ENCODE measurements at places on chromosomes 3 and 15.

GRCh38 chr3:179615458-179616173 lies 11.0 kb downstream of the NDUFB5 start:
- no peak for DNase-seq

GRCh38 chr15:97101572-97101971 lies 771.1 kb downstream of the NR2F2 start:
- DNase-seq, result no peak

- no peak for DNase-seq
These were observed 119.6 kb downstream of the ASB7 start for GRCh38 chr15:100721758-100722550.

- DNase-seq, result no peak
These were observed 13.1 kb upstream of the ETV5 start for GRCh38 chr3:186121968-186122367.

DNA sequence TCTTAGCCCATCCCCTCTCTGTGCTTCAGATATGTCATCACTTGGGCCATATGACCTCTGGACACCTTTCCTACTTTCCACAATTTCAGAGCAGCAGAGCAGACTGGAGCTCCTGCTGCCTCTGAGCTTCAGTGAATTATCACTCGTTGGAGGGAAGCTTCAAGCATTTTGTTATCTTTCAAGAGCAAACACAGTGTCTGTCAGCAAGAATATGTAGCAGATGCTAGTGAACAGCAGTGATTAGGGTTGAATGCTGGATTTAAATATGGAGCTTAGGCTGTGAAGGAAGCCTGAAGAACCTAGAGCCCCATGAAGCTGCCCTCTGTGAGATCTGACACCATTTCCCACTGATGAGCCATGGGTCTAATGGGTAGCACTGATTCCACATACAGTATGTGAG lies 115.4 kb downstream of the UBE3A start:
- DNase-seq, result no peak

GRCh38 chr3:9347081-9347480 lies 15.8 kb upstream of the THUMPD3 start:
- no peak for DNase-seq

GRCh38 chr15:89458440-89458839 lies 37.9 kb downstream of the RHCG start:
- no peak for DNase-seq

DNA sequence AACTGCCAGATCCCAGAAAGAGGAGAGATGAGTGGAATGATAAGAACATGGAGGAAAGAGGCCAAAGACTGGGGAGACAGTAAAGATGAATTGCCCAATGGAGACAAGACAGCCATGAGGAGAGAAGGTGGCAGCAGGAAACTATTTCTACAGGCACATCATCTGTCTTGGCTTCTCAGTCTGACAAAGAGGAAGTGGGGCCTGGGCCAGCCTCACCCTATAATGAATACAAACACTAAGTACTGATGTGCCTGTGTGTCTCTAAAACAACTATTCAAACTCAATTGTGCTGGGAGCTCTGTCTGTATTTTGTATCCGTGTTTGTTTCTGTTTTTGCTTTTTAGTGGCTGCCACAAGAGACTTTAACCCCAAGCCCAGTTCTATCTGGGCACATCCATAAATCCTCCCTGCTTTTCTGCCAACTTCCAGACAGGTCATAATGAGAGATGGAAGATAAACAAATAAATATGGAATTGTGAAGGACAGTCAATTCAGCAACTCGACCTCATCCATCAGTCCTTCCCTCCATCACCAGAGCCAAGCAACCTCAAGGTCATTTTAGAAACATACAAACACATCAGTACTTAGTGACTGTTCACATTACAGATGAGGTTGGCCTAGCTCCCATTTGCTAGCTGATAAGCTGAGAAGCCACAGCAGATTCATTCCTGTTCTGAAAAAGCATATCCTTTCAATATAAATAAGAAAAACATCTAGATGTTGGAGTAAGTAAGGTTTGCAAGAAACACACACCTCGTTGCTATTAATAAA lies 116.7 kb downstream of the CADPS start:
- no peak for DNase-seq

DNA sequence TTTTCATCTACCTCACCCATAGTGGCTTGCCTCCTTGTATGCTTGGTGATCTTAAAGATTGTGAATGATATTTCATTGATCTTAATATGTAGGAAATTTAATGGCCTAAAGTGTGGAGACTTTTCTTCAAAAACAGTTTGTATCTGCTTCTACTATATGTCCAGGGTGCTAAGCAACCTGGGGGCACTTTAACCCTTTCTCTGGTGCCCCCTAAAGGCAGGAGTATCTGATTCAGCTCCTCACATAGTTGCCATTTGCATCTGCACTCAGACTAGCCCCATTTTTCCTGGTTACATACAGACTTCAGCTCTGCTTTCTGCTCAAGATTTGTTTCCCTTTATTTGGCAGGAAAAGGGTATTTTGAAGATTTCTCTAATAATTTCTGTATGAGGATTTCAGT lies 5.2 kb upstream of the PFN2 start:
- no peak for DNase-seq

DNA sequence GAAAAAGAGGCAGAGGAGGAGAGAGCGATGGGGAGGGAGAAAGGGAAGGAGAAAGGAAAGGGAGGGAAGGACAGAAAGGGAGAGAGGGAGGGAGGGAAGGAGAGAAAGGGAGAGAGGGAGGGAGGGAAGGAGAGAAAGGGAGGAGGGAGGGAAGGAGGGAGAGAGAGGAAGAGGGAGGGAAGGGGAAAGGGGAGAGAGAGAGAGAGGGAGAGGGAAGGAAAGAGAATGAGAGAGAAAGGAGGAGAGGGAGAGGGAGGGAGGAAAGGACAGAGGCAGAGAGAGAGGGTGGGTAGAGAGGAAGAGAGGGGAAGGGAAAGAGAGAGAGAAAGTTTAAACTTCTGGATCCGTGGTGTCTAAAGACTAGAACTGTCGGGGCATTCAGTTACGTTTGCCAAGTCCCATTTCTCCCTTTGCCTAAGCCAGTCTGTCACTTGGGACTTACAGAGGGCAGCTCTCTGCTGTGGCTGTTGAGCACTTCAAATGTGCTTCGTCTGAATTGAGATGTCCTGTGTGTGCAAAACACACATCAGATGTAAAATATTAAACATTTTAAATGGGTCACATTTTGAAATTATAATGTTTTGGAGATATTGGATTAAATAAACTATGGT lies 62.6 kb downstream of the PLXNA1 start:
- DNase-seq, result no peak

DNA sequence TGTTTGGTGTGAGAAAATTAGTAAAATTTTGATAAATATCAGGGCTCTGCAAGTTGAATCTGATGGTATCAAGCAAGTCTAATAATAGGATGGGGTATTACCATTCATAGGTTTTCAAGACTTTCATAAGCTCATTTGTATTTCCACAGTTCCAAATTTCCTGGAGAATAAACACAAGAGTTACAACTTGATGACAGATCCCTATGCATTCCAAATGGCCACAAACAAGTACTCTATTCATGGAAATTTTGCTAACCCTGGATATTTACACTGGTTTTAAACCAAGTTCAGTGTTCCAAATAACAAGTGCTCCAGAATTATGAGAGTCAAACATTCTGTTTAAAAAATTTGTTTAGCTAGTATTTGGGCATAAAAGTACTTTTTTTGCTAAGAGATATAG lies 75.0 kb upstream of the CNTN6 start:
- DNase-seq, result no peak

- no peak for DNase-seq
These were observed 16.3 kb downstream of the VPS39 start for GRCh38 chr15:42191610-42192346.

GRCh38 chr3:164267053-164267452 lies 811.2 kb downstream of the SI start:
- no peak for DNase-seq

DNA sequence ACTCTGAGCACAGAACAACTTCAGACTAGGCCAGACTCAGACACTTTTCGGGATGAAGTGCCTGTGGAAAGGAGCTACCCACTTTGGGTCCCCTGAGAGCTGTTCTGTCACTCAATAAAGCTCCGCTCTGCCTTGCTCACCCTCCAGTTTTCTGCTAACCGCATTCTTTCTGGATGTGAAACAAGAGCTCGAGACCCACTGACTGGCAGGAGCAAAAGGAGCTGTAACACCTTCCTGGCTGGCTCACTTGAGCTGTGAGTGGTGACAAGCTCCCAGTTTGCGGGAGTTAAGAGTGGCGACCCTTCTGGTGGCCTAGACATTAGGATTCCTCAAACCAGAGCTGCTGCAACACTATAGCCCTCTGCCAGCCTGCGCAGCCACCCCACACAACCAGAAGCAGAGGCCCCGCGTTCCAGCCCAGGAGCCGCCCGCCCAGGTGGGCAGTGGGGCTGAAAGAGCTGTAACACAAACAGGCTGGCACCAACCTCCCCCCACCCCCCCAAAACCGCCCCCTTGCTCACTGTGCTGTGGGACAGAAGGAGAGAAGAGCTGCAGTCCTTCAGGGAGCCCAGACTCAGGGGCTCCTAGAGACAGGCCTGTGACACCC lies 1178.1 kb upstream of the GBE1 start:
- no peak for DNase-seq

DNA sequence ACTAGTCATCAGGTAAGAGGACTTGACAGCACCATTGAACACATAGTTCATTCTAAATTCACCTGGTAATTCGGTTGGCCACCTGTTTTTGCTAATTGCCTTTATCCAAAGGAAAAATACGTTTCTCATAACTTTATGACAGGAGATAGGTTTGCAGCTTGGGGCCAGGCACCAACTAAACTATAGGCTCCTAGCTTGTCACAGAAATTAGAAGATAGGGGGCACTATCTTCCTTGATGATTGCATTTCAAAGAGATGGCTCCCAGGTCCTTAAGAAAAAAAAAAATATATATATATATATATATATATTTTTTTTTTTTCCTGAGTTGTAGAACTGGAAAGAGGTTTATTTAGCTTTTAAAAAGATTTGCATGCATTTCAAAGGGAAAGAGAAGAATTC lies 563.6 kb downstream of the NAALADL2 start:
- DNase-seq, result no peak

DNA sequence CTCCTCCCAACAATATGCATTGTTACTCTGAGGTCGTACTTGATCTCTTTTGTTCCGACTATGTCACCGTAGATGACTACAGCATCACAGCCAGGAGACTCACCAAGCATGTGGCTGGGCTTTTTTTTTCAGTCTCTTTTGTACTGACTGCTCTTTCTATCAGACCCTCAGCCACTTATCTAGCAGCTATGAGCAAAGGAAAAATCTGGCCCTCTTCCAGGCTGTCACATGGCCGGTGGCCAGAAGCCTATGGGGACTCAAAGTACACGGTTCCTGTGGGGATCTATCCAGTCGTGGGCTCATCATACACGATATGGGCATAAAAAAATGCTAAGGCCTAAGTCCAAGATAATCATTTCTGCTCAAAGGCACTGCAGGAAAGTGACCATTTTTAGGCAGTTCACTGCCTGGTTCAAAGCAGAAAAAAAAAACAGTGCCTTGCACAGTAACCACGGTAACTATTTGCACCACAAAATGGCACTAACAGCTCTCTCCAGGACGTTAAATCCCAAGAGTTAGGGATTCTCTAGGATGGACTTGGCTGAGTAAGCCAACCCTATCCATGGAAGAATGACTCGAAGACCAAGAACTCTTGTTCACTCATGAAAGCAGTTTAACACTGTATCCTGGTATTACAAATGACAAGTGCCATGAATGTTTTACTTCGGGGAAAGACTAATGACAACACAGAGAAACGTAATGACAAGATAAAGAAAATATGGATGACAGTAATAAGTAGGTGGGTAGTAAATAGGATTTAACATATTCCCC lies 50.3 kb downstream of the SHQ1 start:
- no peak for DNase-seq

- DNase-seq, result no peak
These were observed 84.9 kb downstream of the EEFSEC start for GRCh38 chr3:128238184-128238489.

DNA sequence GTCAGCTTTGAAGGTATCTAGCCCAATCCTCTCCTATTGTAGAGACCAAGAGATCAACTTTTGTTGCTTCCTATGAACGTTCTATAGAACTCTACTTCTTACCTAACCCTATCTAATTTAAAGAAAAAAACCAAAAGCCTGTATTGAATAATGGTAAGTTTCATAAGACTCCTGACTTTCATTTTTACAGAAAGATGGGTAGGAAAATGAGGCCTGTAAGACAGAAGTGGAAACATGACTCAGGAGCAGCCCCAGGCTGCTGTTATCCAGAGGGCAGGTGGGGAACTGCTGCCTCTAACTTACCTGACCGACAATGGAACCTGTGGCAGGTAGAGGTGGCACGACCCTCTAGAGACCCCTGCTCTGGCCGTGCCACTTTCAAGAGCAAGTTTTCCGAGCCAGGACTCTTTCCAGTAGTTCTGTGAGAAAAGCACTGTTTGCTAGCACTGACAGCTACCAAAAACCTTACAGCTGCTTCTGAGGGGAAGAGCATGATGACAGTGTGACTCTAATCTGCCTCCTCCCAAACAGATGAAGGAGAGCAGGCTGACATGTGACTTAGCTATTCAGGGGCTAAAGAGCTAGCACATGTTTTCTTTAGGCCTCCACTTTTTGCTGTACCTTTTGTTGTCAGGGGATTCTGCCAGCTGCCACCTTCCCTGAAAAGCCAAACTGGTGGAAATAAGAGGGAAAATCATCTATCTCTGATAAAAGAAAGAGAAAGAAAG lies 17.5 kb downstream of the POPDC2 start:
- DNase-seq, result no peak

GRCh38 chr15:33830351-33830750 lies 137.9 kb upstream of the CHRM5 start:
- DNase-seq, result no peak
